T-helper 1 cell (primary cell): ENCODE measurements at places on chromosomes 12 and 14.

DNA sequence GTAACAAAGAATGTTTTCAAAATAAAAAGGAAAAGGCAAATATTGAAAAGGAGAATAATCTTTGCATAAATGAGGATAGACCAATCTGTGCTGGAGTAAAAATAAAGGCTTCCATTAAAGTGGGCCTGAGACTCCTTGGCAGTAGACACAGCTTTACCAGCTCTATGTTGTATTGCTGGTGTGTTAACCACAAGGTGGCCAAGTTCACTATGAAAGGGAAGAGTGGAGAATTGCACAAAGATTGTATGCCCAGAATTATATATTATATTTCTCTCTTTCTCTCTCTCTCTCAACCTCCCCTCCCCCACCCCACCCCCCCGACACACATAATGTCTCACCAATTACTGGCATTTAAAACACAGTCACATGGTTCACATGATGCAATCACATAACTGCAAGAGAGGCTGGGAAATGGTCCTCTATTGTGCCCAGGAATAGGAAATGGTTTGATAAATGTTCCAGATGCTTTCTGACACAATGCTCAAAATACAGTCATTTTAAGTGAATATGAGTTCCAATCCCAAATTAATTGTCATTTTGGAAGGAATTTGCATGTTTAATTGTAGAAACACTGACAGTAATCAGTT is 222.6 kb upstream of the SYT1 start:
- no peak for DNase-seq

DNA sequence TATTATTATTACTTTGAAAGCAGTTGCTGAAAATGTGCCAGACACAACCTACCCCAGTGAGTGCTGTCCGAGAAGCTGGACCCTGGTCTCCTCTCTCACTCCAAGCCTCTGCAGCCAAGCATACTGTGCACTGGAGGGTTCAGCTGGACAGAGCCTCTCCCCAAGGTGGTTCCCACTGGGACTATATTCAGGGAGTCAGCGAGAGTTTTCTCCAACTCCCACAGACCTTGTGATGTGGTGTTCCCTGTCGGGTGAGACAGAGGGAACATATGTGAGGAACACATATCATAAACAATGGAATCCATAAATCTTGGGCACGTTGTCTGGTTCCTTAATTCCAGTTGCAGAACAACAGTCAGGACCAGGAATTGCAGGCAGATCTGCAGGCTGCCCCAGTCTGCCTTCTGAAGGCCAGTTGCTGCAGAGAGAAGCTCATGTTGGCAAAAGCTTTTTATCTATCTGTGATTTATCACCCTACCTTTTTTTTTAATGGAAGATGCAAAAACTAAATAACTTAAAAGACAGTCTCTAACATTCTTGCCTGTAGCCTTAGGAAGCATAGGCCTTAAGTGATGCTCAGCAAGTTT is 619.8 kb upstream of the TBX3 start:
- no peak for DNase-seq

DNA sequence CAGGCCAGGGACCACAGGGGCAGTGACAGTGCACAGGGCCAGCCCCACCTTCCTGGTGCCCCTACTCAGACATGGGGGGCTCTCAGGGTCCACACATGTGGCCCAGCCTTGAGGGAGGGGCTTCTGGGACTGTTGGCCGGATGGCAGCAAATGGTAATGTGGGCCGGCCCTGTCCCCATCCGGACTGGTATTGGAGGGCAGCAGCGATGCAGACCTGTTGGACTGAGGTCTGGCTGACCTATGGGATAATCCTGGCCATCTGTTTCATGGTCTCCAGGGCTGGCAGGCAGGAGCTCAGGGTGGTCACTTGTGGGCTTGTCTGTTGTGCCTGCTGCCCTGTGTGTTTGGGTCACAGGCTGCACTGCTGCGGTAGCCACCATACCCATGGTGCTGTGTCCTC is 387.5 kb downstream of the TMEM121 start:
- no peak for DNase-seq

GRCh38 chr14:94466706-94467370 is 9.2 kb downstream of the SERPINA9 start:
- DNase-seq = no peak

GRCh38 chr12:94143438-94143837 is 4.9 kb upstream of the PLXNC1 start:
- no peak for DNase-seq

- DNase-seq = no peak
Measured at GRCh38 chr12:65334521-65334920, 56.0 kb downstream of the MSRB3 start.

GRCh38 chr14:69027242-69027913 is 48.3 kb upstream of the ACTN1 start:
- DNase-seq = no peak

GRCh38 chr14:86072116-86072894 is 542.4 kb downstream of the FLRT2 start:
- DNase-seq = no peak

DNA sequence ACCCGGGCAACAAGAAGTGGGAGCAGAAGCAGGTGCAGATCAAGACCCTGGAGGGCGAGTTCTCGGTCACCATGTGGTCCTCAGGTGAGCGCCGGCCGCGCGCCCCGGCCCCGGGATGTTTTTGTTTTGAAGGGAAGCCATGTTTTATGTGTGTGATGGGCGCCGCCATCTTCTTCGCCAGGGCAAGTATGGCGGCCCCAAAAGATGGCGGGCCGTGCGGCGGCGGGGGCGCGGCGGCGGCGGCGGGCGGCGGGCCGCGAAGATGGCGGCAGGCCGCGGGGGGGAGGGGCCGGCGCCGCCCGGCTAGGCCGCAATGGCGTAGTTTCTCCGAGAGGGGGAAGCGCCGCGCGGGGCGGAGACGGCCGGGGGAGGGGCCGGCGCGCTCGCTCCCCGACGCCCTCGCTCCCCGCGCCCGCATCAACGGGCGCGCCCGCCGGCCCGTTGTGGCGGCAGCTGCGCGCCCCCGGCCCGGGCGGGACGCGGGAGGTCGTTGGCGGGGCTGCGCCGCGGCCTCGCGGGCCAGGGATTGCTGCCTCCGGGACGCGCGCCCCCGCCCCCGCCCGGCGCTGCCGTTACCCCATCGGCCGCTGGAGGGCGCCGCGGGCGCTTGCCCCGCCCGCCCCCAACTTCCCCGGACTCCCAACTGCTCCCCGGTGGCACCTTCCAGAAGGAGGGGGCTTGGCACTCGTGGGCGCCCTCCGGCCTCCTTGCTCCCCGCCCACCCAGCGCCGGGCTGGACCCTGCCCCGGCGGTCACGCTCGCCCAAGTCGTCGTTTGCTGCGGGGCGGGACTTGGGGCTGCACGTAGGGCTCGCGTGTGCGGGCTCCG is 1.1 kb downstream of the YY1 start:
- peak; percentile 88 for DNase-seq

DNA sequence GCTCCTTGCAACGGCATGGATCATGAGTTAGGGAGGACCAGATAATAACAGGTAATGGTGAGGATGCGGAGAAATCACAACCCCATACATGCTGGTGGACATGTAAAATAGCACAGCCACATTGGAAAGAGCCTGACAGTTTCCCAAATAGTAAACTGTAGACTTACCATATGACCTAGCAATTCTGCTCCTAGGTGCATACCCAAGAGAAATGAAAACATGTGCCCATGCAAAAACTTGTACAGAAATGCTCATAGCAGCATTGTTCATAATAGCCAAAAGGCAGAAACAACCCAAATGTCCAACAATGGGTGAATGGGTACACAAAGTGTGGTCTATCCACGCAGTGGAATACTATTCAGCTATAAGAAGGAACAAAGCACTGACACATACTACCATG is 97.5 kb upstream of the VRK1 start:
- DNase-seq = no peak

- DNase-seq = no peak
Measured at GRCh38 chr12:10073261-10073660, 25.5 kb downstream of the CLEC1A start.

GRCh38 chr14:75459099-75459741 is 31.4 kb downstream of the JDP2 start:
- DNase-seq = no peak

GRCh38 chr12:27971121-27971489 is 1.4 kb downstream of the PTHLH start:
- DNase-seq = no peak

- DNase-seq = no peak
Measured at GRCh38 chr14:39383026-39383660, 49.1 kb downstream of the FBXO33 start.

DNA sequence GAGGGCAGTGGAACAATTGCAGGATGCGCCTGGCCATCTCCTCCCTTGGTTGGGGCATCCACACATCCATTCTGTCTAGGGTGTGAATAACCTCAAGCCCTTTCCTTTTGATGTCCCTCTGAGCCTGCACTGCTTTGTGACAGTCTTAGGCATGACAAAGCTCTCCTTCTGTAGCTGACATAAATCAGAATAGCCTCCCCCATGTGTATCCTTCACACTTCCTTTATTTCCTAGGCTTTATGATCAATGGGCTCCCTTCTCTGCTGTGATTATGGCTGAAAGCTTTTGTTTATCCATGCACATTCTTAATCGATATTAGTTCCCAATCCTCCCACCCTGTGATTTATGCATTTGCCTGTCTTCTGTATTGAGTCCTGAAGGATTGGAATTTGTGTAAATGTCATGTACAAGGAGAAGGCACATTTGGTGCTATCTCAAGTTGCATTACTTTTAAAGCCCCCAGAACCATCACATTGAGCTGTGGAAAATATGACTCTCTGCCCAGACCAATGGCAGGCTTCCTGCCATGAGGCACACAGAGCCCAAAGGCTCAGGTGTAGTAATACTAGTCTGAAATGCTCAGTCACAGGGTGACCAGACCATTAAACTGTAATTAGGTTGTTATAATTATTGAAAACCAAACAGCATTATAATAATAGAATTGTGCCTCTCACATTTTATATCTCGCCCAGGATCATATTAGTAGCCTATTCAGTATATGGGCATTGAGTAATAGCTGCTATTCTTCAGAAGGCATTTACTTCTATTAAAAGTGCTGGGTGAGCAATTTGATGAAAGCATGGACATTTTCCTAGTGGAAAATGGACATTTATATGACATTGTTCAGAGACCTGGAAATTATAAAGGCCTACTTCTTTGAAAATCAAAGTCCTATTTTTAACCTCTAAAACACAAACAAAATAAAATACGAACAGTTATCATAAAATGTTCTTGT is 14.0 kb downstream of the EMP1 start:
- no peak for DNase-seq

- DNase-seq = no peak
Measured at GRCh38 chr12:98572010-98572409, 21.5 kb upstream of the SLC25A3 start.

- no peak for DNase-seq
Measured at GRCh38 chr12:109307051-109307450, 2.0 kb downstream of the FOXN4 start.

DNA sequence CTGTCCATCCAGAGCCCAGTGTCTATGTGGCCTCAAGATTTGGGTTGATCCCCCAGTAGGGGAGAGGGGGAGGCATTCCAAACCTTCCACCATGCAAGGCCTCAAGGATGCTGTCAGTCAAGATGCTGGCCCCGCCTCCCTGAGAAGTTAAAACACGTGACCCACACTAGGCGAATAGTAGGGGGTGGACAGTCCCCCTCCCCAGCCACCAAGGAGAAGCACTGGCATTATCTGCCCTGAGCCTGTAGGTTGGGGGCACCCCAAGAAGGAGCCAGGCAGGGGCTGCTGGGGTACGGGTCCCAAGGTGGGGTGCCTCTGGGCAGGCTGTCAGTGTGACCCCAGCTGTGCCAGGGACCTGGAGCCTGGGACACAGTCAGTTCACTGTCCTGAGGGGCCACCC is 2.3 kb downstream of the SLC25A29 start:
- no peak for DNase-seq

- DNase-seq = no peak
Measured at GRCh38 chr12:6570264-6570887, 2.3 kb upstream of the NOP2 start.

DNA sequence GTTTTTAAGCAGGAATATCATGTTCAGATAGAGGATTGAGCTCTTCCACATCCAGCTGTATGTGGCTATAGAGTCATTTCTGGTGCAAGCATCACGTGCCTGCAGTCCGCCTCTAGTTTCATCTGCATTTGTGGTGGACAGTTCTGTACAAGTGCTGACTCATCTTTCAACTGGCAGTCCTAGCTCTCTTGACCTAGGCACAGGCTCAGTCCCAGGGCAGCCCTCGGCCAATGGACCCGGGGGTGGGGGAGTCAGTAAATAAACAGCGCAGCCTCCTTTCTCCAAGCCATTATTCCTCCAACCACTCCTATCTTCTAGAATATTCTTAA is 41.8 kb upstream of the FRMD6 start:
- no peak for DNase-seq

DNA sequence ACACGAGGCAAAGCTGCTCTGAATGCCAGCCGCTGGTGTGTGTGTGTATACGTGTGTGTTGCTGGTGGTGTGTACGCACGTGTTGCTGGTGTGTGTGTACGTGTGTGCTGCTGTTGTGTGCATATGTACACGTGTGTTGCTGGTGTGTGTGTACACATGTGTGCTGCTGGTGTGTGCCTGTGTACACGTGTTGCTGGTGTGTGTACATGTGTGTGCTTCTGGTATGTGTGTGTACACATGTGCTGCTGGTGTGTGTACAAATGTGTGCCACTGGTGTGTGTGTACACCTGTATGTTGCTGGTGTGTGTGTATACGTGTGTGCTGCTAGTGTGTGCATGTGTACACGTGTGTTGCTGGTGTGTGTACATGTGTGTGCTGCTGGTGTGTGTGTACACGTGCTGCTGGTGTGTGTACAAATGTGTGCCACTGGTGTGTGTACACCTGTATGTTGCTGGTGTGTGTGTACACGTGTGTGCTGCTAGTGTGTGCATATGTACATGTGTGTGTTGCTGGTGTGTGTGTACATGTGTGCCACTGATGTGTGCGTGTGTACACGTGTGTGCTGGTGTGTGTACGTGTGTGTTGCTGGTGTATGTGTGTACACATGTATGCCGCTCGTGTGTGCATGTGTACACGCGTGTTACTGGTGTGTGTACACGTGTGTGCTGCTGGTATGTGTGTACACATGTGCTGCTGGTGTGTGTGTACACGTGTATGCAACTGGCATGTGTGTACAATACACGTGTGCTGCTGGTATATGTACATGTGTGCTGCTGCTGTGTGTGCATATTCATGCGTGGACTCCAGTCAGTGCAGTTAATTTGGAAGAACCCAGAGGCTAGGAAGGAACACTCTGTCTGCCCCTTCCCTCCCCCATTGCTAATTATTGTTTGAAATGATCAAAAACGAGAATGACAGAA is 47.2 kb downstream of the CACNA2D4 start:
- DNase-seq = no peak

- no peak for DNase-seq
Measured at GRCh38 chr12:62533755-62534107, 67.1 kb downstream of the MON2 start.

GRCh38 chr12:318759-319515 is 56.3 kb upstream of the SLC6A13 start:
- DNase-seq = no peak
